ENCODE measurements at places on chromosomes 7 and 10. TPM values are rescaled to one million over a fixed set of nuclear protein-coding genes. Genes with fewer than 3 reads are reported as not detected.

The LIPJ gene
- total RNA-seq: not detected

GRCh38 chr7:12594122-12594897, 23.8 kb downstream of the SCIN start:
- DNase-seq: no peak

DNA sequence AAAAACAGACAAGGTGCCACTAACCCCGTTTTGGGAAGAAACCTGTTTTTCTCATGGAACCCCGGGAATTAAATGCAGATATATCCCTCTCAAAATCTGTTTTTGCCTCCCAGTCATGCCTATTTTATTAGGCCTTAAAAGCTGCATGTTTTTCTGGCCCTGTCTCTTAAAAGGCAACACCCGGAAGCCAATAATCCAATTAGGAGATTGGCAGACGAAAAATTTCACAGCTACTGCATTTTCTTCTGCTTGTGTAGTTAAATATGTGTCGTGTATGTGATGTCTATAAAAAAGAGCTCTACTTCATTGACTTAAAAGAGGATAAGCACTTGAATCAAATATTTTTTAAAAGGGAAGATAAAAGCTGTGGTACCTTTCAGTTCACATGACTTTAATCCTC, 31.9 kb upstream of the OPTN start:
- no peak for DNase-seq

DNA sequence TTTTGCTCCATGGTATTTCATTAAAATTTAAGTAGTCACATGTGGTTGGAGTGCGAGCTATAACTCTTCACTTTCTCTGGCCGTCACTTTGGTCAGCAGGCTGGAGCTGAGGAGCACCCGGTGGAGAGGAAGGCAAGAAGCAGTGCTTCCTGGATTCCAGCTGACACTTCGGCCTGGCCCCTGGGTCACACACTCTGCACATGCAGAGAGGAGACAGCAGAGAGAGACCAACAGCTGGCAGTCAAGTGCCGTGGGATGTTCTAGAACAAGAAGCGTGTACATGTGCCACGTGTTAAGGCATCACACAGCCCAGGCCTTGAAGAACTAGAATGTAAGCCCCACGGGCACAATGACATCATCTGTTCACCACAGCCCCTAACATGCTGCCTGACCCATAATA, 30.1 kb downstream of the PSAP start:
- DNase-seq: no peak

GRCh38 chr10:97109547-97109946, 76.2 kb downstream of the SLIT1 start:
- DNase-seq: no peak
